ENCODE measurements at places on chromosomes 11 and 22.

- DNase-seq, result no peak
Measured at GRCh38 chr11:13098063-13098462, 88.9 kb downstream of the RASSF10 start.

GRCh38 chr11:94521684-94522083 lies 9.4 kb downstream of the C11orf97 start:
- DNase-seq, result peak; percentile 20

- DNase-seq, result peak; percentile 78
Measured at GRCh38 chr11:124644426-124645280, 22.0 kb downstream of the TBRG1 start.

DNA sequence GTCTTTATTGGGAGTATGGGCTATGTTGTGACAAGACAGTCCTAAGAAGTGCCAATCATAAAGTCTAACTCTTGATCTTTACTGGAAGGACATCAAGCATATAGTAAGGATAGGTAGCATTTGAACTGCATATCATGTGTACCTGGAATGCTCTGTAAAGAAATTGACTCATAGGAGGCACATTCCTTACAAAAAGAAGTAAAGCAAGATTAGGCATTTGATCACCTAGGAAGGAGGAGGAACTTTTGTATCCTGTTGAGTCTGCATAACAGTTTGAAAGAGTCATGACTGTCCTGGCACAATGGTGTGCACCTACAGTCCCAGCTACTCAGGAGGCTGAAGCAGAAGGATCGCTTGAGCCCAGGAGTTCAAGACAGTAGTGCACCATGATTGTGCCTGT lies 42.2 kb upstream of the DNAJB7 start:
- DNase-seq, result no peak

GRCh38 chr11:81005595-81005994 lies 1564.8 kb upstream of the TENM4 start:
- peak; percentile 90 for DNase-seq

- no peak for DNase-seq
Measured at GRCh38 chr11:97570636-97571035, 1180.8 kb downstream of the JRKL start.

GRCh38 chr11:19218216-19218615 lies 16.4 kb upstream of the CSRP3 start:
- no peak for DNase-seq

- peak; percentile 21 for DNase-seq
Measured at GRCh38 chr11:60625262-60625661, 74.2 kb upstream of the MS4A8 start.

DNA sequence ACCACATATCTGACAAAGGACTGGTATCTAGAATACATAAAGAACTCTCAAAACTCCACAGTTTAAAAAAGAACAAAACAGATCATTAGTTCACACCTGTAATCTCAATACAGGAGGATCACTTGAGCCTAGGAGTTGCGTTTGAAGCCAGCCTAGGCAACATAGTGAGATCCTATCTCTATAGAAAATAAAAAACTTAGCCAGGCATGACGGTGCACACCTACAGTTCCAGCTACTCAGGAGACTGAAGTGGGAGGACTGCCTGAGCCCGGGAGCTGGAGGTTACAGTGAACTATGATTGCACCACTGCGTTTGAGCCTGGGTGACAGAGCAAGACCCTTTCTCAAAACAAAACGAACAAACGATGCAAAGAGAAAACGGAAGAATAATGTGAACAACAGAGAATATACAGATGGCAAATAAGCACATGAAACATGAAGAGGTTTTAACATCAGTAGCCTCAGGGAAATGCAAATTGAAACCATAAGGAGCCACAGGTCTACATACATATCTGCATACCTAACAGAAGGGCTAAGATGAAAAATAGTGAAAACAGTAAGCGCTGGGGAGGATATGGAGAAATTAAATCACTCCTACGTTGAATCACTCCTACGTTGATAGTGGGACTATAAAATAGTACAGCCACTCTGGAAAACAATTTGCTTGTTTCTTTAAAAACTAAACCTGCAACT lies 70.7 kb downstream of the DGCR2 start:
- DNase-seq, result no peak

GRCh38 chr22:23862103-23862502 lies 4.4 kb downstream of the SLC2A11 start:
- DNase-seq, result peak; percentile 44

DNA sequence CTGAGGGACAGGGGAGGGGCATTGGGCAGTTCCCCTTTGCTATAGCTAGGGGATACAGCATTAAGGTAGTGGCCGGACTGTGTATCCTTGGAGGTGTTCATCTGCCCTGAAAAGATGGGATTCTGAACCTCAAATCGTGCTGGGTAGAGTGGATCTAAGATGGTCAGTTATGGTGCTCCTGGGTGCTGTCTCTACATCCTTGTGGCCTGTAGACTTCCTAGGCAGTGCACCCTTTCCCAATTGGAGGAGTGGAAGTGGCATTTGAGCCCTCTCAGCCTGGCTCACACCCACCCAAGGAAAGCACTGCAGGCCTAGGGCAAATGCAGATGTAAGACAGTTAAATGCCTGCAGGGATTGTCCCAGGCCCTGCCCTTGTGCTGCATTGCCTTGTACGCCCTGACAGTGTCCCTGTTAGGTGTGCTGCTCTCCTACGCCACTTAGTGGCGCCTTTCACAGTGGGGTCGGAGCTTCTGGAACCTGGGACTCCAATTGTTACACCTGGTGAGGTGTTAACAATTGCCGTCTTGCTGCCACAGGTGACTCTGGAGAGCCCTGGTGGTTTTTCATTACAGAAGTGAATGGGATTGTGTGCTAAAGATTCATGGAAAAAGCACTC lies 35.0 kb downstream of the PPFIBP2 start:
- DNase-seq, result no peak

DNA sequence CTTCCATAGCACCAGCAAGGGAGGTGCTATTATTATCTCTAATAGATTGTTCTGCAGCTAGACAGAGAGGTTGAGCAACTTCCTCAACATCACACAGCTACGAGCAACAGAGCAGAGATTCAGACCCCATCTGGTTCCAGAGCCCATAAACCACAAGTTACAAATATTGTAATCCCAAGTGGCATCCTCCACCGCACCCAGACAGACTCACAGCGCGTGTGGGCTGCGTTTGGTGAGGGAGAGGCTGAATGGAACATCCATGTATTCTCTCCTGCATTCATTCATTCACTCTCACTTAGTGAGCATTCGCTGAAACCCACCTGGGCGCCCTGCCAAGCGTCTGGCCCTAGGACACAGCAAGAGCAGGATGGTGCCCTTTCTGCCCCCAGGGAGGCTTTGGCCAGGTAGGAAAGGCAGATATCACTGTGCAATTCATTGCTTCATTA lies 33.5 kb downstream of the LIF start:
- peak; percentile 97 for DNase-seq

- DNase-seq, result peak; percentile 55
Measured at GRCh38 chr11:46521961-46522681, 71.7 kb downstream of the AMBRA1 start.

- DNase-seq, result peak; percentile 21
Measured at GRCh38 chr11:77147668-77148321, 19.7 kb downstream of the MYO7A start.
